ENCODE measurements at places on chromosomes 2 and 18.
A peak's percentile ranks its signal among the peaks of the same experiment; 100 is the strongest.

GRCh38 chr18:11322716-11323115 lies 173.3 kb upstream of the PIEZO2 start:
- no peak overlapping the region for H3K27ac ChIP-seq
- no peak overlapping the region for H3K4me3 ChIP-seq
- no peaks in the 10 kb centered on the region for H3K27me3 ChIP-seq
- peak; percentile 1 for DNase-seq

DNA sequence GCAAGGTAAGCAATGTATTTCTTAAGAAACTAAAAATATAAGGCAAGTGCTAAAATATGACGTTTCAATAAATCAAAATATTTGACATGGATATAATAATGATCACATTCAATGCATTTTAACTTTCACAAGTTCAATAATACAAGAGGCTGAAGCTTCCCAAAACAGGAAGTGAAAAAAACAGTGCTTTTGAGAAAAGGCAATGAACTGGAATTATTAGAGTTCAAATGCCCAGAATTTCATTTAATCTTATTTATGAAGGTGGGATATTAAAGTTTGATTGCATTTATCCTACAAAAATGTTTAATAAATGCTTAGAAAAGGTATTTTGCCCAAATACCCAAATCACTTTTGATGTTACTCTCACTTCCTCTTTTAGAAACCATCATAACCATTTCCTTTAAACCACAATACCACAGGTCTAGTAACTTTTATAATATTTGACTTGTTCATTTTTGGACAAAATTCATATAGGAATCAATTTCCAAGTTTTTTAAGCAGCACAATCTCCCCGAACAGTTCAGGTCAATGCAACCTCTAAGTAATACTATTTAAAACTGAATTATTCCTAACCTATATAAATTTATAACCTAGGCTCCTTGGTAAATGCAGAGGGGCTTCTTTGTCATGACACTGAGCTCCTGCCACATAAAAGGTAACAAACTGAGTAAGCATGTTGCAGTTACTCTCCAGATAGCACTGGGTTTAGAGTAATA lies 2.1 kb downstream of the NCKAP1 start:
- H3K27ac ChIP-seq = no peak overlapping the region
- no peak overlapping the region for H3K4me3 ChIP-seq
- DNase-seq = no peak
- H3K36me3 ChIP-seq = peaks cover 3% of the 10 kb centered on the region

- no peaks in the 10 kb centered on the region for H3K36me3 ChIP-seq
- no peak for DNase-seq
- no peaks in the 10 kb centered on the region for H3K27me3 ChIP-seq
Observed at GRCh38 chr18:76323891-76324290, 171.2 kb downstream of the ZNF516 start.

GRCh38 chr2:229633556-229633955 lies 80.8 kb downstream of the DNER start:
- no peak overlapping the region for H3K27ac ChIP-seq
- H3K4me3 ChIP-seq = no peak overlapping the region
- H3K36me3 ChIP-seq = no peaks in the 10 kb centered on the region
- DNase-seq = no peak
- H3K4me1 ChIP-seq = no peaks in the 10 kb centered on the region

DNA sequence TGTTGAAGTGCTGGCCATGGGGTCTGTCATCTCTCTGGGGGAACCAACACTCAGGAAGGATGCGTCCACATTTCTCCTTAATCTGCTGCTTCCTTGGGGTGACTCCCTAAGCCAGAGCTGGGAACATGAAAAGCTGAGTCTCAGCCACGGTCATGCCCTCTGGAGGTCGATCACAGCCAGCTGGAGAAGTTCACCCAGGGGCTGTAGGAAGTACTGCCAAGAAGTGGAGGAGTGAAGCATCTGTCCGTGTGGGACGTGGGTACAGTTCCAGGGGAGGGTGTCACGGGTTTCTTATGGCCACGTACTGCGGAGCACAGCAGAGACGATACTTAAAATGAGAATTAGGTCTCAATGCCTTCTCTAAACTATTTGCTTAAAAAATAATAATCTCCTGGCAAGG lies 42.4 kb upstream of the IGFBP2 start:
- peaks cover 8% of the 10 kb centered on the region for H3K27me3 ChIP-seq
- DNase-seq = peak; percentile 28
- no peaks in the 10 kb centered on the region for H3K4me1 ChIP-seq
- no peak overlapping the region for H3K4me3 ChIP-seq
- H3K36me3 ChIP-seq = no peaks in the 10 kb centered on the region

DNA sequence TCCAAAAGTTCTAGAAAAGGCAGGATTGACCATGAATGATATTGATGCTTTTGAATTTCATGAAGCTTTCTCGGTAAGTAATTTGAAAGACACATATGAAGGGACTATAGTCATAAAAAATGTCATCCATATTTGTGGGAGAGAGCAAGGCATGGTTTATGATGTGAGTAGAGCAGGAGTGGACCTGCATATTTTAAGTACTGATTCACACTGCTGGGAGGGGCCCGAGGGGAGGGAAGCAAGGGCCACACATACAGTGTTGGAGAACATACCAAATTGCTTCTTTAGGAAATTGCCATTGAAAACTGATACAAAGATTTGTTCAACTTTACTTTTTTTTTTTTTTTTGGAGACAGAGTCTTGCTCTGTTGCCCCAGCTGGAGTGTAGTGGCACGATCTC lies 39.4 kb downstream of the HADHB start:
- no peak overlapping the region for H3K4me3 ChIP-seq
- DNase-seq = no peak
- H3K27ac ChIP-seq = no peak overlapping the region
- H3K36me3 ChIP-seq = peaks cover 18% of the 10 kb centered on the region
- H3K4me1 ChIP-seq = peaks cover 3% of the 10 kb centered on the region

GRCh38 chr2:193943406-193943960 lies 1713.5 kb upstream of the SLC39A10 start:
- no peak for DNase-seq
- no peaks in the 10 kb centered on the region for H3K4me1 ChIP-seq
- H3K27me3 ChIP-seq = no peaks in the 10 kb centered on the region
- H3K27ac ChIP-seq = no peak overlapping the region
- no peak overlapping the region for H3K4me3 ChIP-seq
- no peaks in the 10 kb centered on the region for H3K36me3 ChIP-seq

DNA sequence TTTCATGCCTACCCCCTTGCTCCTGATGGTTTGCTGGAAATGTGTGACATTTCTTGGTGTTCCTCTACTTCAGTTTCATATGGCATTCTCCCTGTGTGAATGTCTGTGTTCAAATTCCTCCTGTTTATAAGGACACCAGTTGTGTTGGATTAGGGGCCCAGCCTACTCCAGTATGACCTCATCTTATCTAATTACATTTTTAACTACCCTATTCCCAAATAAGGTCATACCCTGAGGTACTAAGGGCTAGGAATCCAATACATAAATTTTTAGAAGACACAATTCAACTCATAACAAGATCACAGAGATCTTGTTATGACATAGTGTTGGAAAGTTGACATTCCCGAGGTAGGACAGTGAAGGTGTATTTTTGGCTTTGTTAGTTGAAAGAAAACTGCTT lies 5.5 kb downstream of the FAM210A start:
- no peaks in the 10 kb centered on the region for H3K4me1 ChIP-seq
- H3K27me3 ChIP-seq = no peaks in the 10 kb centered on the region
- peaks cover 3% of the 10 kb centered on the region for H3K36me3 ChIP-seq
- no peak overlapping the region for H3K27ac ChIP-seq
- no peak overlapping the region for H3K4me3 ChIP-seq

- no peaks in the 10 kb centered on the region for H3K36me3 ChIP-seq
- DNase-seq = no peak
- H3K4me3 ChIP-seq = no peak overlapping the region
- H3K27me3 ChIP-seq = no peaks in the 10 kb centered on the region
Observed at GRCh38 chr2:155054712-155055111, 356.2 kb downstream of the KCNJ3 start.

DNA sequence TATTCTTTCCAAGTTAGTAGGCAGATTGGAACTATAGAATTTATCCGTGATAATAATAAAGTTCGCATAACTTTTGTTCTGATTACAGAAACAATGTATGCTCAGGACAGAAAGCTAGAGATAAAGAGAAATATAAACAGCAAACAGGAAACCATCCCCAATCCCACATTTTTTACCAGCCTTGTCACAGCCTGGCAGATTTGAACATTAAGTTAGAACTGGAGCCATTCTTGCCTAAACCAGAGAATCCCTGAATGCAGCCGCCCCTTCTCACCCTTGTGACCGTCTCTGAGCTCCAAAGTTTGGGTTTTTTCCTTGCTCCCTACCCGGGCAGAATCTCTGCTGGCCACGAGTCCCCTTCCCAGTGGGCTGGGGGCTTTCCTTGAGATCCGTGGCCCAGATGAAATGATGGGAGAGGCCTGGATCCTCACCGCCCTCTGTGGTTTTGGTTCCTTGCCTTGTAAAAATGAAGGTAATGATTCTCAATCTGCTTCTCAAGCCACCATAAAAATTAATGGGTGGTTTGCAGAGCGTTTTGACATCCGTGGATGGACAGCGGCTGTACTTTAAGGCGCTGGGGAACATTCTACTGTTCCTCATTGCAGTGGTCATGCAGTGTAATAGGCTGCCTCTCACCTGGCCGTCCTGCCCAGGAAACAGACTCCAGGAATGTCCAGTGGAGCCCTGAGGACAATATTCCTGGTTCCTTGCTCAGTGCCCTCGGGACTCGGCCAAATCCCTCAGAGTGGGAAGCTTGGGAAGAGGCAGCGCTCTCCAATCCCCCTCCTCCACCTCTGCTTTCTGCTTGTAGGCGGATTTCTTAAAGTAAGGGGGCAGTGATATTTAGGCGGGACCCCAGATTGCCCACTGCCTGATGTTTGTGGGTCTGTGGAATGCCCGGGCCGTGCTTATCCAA lies 1.6 kb downstream of the SH3BP4 start:
- DNase-seq = peak; percentile 40
- H3K36me3 ChIP-seq = peaks cover 16% of the 10 kb centered on the region
- H3K4me3 ChIP-seq = peak overlapping the region; percentile 89

DNA sequence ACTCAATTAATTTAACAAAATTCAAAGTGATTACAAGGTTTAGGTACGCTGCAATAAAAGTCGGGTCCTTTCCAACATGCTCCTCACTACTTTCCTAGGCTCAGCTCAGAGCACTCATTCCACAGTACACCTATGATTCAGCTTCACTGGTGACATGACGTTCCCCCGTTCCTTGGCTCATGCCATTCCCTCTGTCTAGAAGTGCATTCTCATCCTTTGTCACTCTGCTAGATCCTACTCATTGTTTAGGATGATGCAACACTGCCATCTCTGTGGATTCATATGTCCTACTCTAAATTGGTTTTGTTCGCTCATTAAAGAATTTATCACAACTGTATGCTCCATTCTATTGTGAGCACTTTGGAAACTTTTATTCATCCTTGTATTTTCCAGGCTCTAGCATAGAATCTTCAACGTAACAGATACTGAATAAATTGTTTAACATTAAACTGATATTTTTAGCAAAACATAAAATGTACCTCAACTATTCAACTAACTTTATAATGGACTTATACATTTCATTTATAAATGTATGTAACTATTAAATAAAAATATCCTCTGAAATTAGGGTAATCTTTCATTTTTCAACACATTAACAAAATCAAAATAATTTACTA lies 78.6 kb downstream of the FAM228A start:
- H3K4me1 ChIP-seq = peaks cover 3% of the 10 kb centered on the region
- no peak for DNase-seq
- H3K4me3 ChIP-seq = no peak overlapping the region
- peaks cover 7% of the 10 kb centered on the region for H3K36me3 ChIP-seq

DNA sequence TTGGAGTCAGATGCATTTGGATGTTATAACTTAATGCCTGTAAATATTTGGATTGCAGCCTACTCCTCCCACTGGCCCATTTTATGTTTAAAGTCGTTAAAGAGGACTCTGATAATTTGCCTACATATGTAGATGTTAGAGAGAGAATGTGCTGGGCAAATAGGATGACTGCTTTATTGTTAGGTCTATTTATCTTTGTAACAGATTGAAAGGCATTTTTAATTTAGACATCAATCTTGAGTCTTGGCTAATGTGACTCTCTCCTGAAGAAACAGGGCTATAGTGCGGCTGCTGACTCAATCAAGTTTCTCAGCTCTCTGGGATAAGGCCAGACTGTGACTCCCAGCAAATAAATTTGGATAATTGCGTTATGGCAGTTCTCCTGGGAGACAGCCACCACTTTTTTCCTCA lies 1101.4 kb downstream of the CBLN2 start:
- H3K27me3 ChIP-seq = no peaks in the 10 kb centered on the region
- no peaks in the 10 kb centered on the region for H3K4me1 ChIP-seq
- no peak overlapping the region for H3K27ac ChIP-seq
- no peak overlapping the region for H3K4me3 ChIP-seq
- DNase-seq = no peak

DNA sequence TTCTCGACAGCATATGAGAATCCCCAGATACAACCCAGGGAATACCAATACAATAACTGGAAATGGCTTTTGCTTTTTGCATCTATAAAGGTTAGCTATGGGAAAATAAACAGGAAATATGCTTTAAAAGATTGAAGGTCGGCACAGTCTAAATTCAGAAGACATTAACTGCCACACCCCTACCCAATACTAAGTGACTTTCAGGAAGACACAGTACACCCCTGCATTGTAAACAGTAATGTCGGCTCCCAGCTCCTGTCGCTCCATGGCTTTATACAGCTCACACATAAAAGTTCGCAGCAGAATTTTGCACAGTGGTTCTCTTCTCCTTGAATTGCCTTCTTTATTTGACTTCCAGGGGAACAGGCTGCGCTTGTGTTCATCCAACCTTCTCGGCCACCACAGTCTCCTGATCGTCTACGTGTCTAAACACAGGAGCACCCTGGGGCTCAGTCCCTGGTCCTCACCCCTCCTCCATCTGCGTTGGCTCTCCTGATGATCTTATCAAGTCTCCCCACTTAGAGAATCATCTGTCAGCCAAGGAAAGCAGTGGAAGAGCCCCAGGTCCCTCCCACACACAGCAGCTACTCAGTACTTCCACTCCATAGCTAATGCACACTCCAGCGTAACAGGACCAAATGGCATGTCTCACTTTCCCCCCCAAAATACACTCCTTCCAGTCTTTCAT lies 22.7 kb downstream of the CYB5A start:
- H3K27ac ChIP-seq = no peak overlapping the region
- no peaks in the 10 kb centered on the region for H3K4me1 ChIP-seq
- H3K36me3 ChIP-seq = no peaks in the 10 kb centered on the region
- no peaks in the 10 kb centered on the region for H3K27me3 ChIP-seq

- no peaks in the 10 kb centered on the region for H3K27me3 ChIP-seq
- peak; percentile 10 for DNase-seq
- no peak overlapping the region for H3K27ac ChIP-seq
- peaks cover 16% of the 10 kb centered on the region for H3K36me3 ChIP-seq
- H3K4me1 ChIP-seq = peaks cover 9% of the 10 kb centered on the region
- peak overlapping the region; percentile 18 for H3K4me3 ChIP-seq
Observed at GRCh38 chr18:36711813-36712444, 116.9 kb downstream of the TPGS2 start.

GRCh38 chr2:202841090-202841867 lies 30.3 kb downstream of the ICA1L start:
- no peaks in the 10 kb centered on the region for H3K27me3 ChIP-seq
- H3K4me1 ChIP-seq = no peaks in the 10 kb centered on the region
- no peak overlapping the region for H3K27ac ChIP-seq
- DNase-seq = no peak

GRCh38 chr2:9380702-9381628 lies 42.4 kb downstream of the ITGB1BP1 start:
- H3K27ac ChIP-seq = peak overlapping the region; percentile 85
- DNase-seq = peak; percentile 94
- H3K4me3 ChIP-seq = no peak overlapping the region
- H3K27me3 ChIP-seq = no peaks in the 10 kb centered on the region
- H3K36me3 ChIP-seq = peaks cover 20% of the 10 kb centered on the region
- H3K4me1 ChIP-seq = peaks cover 34% of the 10 kb centered on the region
